ENCODE measurements at places on chromosomes 7 and 10.

DNA sequence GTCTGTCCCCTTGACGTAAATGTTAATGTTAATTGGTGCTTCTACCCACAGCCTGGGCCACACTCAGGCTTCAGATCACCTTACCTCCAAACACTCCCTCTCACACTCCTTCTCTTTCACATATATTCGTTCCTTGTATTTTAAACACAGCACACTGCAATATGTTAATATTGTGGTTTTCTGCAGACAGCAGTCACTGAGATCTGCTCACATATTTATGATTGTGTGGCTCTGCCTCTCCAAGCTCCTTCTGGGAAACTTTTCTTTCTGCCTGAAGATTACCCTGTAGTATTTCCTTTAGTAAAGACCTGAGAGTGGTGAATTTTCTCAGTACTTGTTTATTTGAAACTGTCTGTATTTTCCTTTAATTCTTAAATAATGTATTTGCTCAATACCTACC lies 104.7 kb downstream of the VWC2 start:
- no peak for DNase-seq

DNA sequence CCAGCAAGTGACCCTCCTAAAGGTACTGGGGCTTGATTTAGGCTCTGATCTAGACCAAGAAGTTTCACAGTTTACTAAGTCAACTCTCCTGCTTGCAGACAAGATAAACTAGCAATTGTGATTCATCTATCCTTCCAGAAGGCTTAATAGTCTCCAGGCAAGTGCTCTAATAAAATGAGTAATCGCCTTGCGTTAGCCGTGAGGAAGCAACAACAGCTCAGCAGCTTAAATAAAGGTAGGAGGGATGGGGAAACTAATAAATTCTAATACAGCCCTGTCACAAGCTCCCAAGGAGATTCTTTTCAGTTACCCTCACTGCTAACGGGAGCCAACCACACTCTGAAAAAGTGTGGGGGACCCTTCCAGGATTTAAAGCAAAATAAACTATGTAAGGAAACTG lies 48.4 kb downstream of the FRMD4A start:
- no peak for DNase-seq

DNA sequence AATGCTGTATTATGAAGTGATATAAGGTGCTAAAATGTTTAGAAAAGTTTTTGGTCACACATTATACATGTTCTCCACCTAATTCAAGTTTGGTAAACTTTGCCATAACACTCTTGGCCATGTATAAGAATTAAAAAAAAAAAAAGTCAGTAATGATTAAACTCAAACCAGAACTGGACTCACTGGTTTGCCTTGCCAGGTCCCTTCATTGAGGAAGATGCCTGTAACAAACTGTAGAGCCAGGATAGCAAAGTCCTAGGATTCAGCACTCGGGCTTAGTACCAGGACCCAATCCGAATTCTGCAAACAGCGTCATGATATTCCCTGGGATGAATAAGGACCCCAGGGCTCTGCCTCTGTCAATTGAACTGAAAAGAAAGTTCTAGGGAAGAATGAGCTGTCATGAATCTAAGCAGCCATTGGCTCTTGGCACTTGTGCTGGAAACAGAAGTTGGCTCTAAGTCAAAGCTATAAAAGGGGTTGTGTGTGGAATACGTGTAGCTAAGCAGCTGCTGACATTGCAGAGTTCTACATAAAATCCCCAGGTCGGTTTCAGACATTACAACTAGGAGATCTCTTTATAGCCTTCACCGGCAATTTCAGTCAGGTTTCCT lies 216.9 kb downstream of the C7orf25 start:
- no peak for DNase-seq

- DNase-seq = peak; percentile 59
Measured at GRCh38 chr7:28853834-28854749, 104.0 kb downstream of the TRIL start.

- no peak for DNase-seq
Measured at GRCh38 chr7:148327379-148327778, 263.2 kb upstream of the C7orf33 start.

- no peak for DNase-seq
Measured at GRCh38 chr7:130149281-130150139, 55.7 kb downstream of the TMEM209 start.

DNA sequence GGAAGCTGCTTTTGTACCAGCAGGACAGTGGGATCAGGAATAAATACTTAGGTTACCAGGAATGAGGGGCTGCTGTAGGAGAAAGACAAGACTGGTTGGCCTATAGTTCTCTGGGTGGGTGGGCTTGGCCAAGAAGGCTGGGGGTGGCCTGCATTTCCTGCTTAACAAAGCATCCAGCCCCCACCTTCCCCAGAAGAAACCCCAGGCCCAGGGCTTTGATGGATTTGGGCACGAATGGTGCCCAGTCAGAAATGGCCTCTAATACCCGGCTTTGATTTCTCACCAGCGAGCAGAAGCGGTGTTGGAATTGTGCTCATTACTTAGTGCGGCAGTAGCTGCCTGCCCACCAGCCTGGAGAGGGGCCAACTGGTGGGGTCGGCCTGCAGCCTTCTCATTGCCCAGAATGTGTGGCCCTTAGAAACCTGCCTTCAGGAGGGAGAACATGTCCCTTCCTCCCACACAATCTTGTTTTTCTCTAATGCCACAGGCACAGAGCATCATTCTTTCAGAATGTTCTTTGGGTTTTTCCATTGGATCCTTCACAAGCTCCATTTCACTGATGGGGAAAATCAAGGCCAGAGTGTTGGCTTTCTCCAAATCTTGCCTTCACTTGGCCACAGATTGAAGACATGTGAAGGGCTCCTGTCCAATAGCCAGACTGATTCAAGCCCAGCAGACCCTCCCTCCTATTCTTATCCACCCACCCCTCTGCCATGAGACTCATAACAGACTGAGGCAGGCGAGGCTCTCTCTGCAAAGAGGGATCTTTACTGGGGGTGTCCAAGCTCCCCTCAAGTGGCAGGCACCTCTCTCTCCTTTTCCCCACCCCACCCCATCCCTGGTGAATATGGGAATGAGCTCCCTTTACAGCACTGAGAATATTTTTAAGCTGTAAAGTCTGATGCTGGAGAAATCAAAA lies 2.5 kb downstream of the UNC5B start:
- no peak for DNase-seq

GRCh38 chr7:41425926-41426325 lies 277.0 kb downstream of the INHBA start:
- DNase-seq = no peak

- no peak for DNase-seq
Measured at GRCh38 chr7:45181991-45182855, 24.6 kb downstream of the RAMP3 start.

GRCh38 chr7:22935269-22935668 lies 78.7 kb downstream of the HYCC1 start:
- DNase-seq = no peak

DNA sequence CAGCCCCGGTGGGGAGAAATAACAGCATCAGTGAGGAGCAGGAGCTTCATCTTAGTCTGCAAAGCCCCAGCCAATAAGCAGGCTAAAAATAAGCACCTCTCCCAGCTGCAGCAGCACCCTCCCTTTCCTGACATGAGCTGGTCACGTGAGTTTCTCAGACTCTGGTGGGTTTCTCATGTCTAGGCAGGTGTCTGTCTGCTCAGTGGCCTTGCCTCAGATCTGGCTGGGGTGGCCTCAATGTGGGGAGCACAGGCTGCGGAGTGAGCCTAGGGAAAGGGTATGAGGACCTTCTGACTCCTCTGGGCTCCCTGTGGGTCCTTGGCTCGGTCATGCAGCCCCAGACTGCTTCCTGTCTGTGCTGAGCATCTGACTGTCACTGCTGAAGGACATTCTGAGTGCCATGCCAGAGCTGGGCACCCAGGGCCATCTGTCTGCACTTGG lies 81.6 kb upstream of the LRRC4 start:
- no peak for DNase-seq

DNA sequence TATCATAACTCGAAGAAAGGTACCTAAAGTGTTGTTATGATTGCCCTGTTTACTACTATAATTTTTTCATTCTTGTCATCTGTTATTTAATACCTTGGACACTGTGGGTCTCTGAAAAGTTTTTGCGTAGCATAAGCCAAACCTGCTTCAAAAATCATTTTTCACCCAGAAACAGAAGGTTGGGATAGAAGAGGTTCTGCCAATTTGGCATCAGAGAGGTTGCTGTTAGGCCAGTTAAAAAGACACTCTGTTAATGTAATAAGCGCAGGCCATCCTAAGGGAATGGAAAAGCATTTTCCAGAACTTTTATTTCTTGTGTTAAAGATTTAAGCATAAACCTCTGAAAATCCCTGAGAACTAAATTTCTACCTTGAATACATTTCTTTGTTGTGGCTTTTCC lies 212.2 kb downstream of the BMPER start:
- no peak for DNase-seq

GRCh38 chr10:131032329-131033165 lies 279.0 kb downstream of the TCERG1L start:
- DNase-seq = no peak

- DNase-seq = no peak
Measured at GRCh38 chr10:28298951-28299350, 3.9 kb downstream of the MPP7 start.

GRCh38 chr7:6650086-6650485 lies 13.0 kb downstream of the ZNF316 start:
- DNase-seq = no peak

DNA sequence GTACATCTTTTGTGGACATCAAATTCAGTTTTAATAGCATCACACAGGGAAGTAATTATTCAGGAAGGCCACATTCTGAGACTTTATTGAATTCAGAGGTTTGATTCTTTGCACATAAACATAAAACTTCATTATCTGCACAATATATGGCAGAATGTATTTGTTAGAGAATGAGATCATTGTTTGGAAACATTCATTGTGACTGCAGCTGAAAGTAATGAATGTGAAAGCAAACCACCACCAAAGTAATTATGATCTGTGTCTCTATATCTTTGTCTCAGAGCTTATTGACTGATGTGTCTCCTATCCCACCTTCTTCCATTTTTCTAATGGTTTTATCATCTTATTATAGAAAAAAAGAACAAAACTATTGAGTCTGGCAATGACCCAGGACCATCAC lies 340.9 kb upstream of the PCDH15 start:
- no peak for DNase-seq

GRCh38 chr7:47552621-47553020 lies 29.3 kb downstream of the TNS3 start:
- DNase-seq = no peak

DNA sequence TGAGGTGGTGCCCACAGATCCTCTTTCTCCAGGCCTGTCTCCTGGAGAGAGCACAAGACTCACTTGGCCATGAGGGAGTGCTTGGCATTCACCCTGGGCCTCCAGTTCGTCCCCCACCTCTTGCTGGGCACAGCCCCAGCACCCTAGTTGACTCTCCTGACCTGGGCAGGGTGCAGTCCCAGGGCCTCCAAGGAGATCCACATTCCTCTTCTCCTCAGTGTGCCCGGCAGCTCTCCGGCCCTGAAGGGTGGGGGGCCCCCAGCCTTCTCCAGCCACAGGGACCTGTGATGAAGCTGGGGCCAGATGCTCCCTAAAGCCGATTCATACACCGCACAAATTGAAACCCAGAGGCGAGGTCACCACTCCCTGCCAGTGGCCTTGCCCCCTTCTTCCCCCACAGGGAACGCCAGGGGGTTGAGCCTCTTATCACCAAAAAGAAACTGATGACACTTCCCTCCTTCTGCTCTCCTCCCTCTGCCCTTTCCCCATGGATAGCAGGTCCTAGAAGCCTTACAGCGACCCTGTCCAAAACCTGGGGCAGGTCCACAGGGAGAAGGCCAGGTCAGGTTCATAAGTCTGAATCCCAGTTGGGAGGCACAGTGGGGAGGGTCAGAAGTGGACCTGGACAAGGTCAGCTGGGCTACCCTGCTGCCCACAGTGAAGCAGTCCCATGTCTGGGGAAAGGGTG lies 3.1 kb downstream of the EN2 start:
- DNase-seq = no peak

DNA sequence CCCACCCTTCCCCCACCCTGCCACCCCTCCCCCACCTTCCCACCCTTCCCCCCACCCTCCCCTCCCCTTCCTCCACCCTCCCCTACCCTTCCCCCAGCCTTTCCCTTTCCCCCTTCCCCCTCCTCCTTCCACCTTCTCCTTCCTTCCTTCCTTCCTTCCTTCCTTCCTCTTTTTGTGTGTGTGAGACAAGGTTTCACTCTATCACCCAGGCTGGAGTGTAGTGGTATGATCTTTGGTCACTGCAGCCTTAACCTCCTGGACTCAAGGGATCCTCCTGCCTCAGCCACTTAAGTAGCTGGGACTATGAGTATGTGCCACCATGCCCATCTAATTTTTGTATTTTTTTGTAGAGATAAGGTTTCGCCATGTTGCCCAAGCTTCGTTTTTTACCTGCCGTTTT lies 35.2 kb downstream of the CYP17A1 start:
- DNase-seq = no peak

- no peak for DNase-seq
Measured at GRCh38 chr10:128158021-128158795, 32.0 kb upstream of the MKI67 start.

DNA sequence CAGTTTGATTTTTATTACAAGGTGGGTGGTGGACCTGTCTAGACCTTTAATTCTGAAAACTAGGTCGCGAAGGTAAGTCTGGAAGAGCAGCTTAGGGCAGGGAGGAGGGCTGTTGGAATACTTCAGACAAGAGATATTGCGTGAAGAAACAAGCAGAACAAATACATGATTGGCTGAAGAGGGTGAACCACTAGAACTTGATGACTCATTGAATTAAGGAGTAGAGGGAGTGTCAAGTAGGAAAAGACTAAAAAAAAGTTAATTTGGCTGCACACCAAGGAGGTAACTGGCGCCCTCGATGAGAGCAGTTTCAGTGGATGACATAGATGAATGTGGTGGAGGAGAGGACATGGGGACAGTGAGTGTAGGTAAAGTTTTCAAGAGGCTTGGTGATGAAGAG lies 41.3 kb downstream of the WNT2 start:
- DNase-seq = no peak

- no peak for DNase-seq
Measured at GRCh38 chr10:10685566-10685965, 332.1 kb upstream of the CELF2 start.

- no peak for DNase-seq
Measured at GRCh38 chr7:34096198-34096651, 190.9 kb downstream of the BMPER start.

- no peak for DNase-seq
Measured at GRCh38 chr7:94432281-94432670, 37.6 kb downstream of the COL1A2 start.

DNA sequence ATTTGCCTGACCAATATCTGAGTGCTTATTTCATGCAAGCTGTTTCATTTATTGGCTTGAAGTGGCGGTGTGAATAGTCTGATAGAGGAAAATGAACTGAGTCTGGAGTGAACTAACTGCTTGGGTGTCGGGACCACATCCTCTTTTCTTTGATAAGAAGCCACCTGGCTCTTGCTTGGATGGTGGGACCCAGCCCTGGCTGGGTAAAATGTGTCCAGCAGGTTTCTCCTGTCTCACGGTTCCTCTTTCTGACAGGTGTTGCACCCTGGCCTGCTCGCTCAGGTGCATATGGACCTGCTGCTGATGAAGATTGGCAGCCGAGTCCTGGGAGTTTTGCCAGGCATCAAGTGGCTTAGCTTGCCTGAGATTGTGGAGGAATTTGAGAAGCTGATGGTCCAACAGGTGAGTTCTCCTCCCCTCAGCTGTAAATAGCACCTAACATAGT lies 1.6 kb downstream of the ADCK2 start:
- DNase-seq = no peak
